ENCODE measurements at places on chromosomes 4 and X.

DNA sequence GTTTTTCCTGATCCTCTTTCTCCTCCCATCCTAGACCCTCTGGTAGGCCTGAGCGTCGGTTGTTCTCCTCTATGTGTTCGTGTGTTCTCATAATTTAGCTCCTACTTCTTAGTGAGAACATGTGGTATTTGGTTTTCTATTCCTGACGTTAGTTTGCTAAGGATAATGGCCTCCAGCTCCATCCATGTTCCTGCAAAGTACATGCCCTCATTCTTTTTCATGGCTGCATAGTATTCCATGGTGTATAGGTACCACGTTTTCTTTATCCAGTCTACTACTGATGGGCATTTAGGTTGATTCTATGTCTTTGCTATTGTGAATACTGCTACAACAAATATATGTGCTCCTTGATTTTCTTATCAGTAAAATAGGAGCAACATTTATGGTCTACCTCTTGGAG lies 146.8 kb upstream of the PTCHD1 start:
- DNase-seq: no peak

GRCh38 chr4:170656506-170656905 lies 566.8 kb upstream of the AADAT start:
- DNase-seq: no peak

- no peak for DNase-seq
Observed at GRCh38 chr4:170038769-170039168, 12.6 kb upstream of the MFAP3L start.

- DNase-seq: no peak
Observed at GRCh38 chrX:48475296-48475695, 703 bp upstream of the FTSJ1 start.

GRCh38 chr4:181858741-181859140 lies 384.5 kb upstream of the TENM3 start:
- DNase-seq: no peak

DNA sequence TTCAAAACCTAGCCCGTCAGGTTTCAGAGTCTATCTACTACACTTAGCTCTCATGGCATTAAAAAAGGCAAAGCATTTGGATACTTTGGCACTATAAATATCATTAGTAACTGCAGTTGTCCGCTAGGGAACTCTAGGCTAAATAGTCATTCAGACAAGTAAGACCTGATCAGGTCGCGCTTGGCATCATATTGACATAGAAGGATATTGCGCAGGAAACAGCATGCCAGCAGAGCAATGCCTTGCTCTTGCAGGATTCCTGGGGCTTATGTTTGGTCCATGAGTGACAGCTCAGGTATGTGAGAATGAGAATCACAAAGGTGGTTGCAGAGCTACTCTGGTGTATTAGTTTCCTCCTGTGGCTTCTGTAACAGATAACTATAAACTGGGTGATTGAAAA lies 62.7 kb downstream of the KDM6A start:
- no peak for DNase-seq

DNA sequence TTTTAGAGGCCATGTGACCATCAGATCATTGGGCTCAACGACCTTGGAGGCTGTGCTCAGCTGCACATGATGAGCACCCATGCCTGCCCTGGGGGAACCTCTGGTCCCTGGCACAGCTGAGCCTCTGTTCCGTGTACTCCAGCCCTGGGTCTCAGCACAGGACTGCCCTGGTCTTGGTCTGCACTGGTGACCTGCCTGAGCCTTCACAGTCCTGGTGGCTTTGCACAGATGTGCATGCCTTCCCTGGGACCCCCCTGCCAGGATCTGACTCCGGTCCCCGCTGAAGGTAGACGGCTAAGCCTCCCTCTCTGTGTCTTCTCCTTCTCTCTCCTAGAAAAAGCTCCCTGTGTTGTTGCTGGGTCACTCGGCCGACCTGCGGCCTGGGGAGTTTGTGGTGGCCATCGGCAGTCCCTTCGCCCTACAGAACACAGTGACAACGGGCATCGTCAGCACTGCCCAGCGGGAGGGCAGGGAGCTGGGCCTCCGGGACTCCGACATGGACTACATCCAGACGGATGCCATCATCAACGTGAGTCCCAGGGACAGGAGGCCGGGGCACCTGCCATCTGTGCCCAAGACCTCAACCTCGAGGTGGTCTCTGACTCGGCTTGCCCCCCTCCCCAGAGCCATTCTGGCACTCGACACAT lies 21.6 kb downstream of the HTRA3 start:
- no peak for DNase-seq

DNA sequence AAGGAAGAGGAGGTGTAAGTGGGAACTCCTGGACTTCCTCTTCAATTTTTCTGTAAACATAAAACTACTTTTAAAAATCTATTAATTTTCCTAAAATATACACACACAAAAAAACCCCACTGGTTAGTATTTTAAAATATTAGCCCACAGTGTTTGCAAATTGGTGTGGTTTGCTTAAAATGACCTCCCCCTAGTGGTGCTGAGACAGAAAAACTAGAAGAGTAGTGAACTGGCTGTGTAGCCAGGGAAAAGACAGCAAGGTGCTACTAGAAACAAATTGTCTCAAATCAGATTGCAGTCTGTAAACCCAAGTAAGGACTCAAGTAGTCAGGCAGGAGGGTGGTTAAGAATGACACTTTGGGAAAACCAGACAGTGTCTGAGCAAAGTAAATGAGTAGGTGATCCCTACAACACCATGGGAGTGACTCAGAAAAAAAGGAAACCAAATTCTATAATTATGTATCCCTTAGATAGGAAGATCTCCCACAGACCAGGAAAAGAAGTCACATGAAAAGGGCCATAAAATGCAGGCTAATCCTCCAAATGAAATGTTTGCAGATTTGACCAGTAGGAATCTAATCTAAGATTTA lies 26.0 kb downstream of the AMTN start:
- peak; percentile 41 for DNase-seq

- DNase-seq: no peak
Observed at GRCh38 chr4:165826166-165826565, 46.9 kb upstream of the TLL1 start.

GRCh38 chr4:39658756-39659155 lies 20.1 kb upstream of the SMIM14 start:
- no peak for DNase-seq

DNA sequence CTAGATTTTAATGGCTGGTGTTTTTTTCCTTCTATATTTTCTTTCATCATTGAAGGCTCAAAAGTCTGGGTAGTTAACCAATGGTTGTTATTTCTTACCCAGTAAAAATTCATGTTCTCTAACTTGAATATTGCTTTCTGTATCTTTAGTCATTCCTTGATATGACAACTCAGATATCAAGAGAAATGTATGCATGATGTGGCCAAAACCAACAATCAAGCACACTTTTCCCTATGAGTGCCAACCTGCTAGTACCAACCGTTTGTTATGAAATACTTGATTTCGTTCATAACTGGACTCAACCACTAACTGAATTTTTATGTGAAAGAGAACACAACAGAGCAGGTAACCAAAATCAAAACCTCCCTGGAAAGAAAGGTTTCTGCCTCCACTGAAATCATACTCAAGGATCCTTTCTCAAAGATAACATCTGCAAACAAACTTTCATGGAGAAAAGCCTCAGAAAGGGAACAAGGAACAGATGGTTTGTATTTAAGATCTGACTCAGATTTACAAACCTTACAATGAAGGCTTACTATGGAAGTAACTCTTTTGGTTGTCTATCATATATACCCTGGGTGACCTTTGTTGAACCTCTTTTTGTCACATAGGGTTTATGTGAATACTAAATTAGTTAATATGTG lies 8.3 kb upstream of the VEGFC start:
- no peak for DNase-seq

DNA sequence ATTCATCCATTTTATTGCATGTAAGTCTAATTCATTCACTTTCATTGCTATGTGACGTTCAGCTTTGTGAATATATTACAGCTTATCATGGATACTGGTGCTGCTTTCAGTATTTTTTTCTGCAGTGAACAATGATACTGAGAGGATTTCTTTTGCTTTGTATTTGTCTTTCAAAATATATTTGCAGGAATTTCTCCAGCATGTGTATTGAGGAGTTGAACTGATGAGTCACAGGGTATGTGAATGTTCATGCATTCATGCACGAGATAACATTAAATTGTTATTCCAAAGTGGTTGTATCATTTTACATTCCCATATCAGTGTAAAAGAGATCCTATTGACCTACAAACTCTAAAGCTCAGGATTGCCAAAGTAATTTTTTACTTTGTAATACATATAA lies 283.8 kb upstream of the ARSJ start:
- no peak for DNase-seq

- no peak for DNase-seq
Observed at GRCh38 chr4:147479786-147480185, 1.1 kb upstream of the EDNRA start.

DNA sequence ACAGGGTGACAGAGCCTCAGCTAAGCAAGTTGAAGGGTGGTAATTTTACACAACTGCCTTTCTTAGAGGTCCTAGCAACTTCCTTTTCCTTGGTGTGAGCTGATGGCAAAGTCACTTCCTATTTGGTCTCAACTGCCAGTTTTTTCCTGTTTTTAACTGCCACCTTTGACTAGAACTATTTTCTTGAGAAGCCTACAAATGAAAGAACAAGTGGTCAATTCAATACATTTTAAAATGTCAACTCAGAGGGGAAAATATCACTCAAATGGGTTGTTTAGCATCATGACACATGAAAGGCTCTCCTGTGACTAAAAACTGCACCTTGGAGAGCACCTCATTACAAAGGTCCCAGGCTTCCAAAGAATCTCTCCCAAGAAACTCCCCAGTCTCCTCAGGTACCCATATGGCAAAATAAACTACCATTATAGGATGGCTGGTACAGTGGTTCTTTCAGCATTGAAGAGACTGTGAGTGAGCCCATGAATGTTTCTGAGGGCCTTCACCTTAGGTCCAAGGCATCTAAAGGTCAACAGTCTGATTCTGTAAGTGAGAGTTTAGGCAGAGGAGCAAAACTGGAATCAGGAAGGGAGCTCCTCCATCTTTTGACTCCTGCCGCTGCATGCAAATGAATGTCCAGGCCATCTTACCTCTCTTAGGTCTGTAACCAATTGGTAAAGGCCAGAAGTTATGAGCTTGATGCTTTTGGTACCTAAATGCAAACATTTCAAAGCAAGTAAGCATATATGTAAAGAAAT lies 5.5 kb upstream of the STK26 start:
- no peak for DNase-seq

- no peak for DNase-seq
Observed at GRCh38 chr4:149690726-149691125, 124.9 kb downstream of the IQCM start.

GRCh38 chr4:169184236-169184635 lies 86.5 kb downstream of the SH3RF1 start:
- DNase-seq: no peak

Measured in lung (tissue), 17 donors.